ENCODE measurements at places on chromosomes 3 and 15.
A peak's percentile ranks its signal among the peaks of the same experiment; 100 is the strongest.

GRCh38 chr3:16122661-16123060, 51.8 kb upstream of the GALNT15 start:
- no peak for DNase-seq

DNA sequence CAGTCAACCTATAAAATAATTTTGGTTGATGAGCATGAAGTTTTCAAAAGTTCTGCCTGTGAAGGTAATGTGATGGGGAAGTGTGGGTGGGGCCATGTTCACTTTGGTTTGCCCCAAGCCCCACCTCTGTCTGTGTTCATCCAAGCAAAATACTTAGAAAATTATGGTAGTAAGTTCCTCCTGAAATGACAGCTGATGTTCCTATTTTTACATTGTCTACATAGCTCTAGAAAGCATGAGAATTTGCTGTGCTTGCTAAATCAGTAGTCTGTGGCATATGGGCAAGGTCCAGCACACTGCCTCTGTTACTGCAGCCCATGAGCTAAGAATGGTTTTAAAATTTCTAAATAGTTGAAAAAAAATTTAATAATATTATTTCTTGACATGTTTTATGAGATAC, 21.9 kb upstream of the CP start:
- DNase-seq, result no peak

- no peak for DNase-seq
These were observed 51.0 kb downstream of the CACNA1D start for GRCh38 chr3:53545310-53545995.

DNA sequence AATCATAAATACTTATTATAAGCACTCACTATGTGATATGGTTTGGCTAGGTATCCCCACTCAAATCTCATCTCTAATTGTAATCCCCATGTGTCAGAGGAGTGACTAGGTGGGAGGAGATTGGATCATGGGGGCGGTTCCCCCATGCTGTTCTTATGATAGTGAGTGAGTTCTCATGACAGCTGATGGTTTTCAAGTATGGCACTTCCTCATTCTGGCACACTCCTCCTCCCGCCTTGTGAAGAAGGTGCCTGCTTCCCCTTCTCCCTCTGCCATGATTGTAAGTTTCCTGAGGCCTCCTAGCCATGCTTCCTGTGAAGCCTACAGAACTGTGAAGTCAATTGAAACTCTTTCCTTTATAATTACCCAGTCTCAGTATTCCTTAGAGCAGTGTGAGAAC, 53.3 kb upstream of the CHMP2B start:
- DNase-seq, result no peak

- DNase-seq, result peak; percentile 45
These were observed 159.8 kb upstream of the NUDT16 start for GRCh38 chr3:131221731-131222130.

DNA sequence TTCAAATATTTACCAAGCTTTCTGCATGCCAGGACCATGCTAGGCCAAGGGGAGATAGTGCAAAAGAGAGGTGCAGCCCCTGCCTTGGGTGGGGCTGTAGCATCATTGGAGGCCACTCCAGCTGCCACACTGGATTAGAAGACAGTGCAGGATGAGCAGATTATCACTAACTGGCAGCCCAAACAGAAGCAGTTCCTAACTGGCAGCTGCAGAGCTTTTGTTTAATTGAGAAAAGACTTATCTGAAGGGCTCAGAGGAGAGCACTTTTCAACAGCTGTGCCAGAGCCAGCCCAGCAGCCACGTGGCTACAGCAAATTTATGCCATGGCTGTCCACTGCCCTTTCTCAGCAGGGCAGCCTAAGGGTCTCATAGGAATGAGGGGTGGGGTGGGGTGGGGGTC, 13.5 kb upstream of the ACSBG1 start:
- no peak for DNase-seq

GRCh38 chr3:126956866-126957650, 25.9 kb upstream of the PLXNA1 start:
- no peak for DNase-seq

DNA sequence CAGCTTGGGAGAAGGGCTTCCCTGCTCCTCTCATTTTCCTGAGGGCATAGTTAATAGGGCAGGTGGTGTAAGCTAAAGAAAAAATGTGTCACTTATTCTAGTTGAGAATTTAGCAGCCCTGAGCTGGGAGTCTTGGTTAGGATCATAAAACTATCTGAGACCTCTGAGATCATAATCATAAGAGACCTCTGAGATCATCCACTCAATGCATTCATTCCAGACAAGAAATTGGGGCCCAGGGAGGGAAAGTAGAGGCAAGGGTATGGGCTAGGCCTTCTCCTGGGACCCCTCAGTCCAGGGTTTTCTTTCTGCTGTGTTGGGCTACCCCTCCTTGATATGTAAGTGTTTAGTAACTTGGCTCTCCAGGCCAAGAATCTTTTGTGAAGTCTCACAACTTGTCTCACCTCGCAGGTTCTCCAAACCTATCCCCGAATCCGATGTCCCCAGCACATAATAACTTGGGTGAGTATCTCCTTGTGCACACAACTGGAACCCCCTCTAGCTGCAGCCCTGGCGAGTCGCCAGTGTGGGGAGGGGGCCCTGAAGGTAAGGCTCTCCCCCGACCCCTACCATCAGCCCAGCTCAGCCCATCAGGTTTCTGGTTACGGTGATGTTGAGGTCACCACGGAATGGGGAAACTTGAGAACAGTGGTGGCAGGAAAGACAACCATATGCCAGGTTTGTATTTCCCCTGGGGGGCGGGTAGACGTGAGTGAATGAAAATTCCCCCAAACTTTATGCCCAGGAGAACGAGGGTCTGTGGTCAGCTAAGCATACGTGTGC, 84.1 kb downstream of the AAGAB start:
- DNase-seq, result no peak

DNA sequence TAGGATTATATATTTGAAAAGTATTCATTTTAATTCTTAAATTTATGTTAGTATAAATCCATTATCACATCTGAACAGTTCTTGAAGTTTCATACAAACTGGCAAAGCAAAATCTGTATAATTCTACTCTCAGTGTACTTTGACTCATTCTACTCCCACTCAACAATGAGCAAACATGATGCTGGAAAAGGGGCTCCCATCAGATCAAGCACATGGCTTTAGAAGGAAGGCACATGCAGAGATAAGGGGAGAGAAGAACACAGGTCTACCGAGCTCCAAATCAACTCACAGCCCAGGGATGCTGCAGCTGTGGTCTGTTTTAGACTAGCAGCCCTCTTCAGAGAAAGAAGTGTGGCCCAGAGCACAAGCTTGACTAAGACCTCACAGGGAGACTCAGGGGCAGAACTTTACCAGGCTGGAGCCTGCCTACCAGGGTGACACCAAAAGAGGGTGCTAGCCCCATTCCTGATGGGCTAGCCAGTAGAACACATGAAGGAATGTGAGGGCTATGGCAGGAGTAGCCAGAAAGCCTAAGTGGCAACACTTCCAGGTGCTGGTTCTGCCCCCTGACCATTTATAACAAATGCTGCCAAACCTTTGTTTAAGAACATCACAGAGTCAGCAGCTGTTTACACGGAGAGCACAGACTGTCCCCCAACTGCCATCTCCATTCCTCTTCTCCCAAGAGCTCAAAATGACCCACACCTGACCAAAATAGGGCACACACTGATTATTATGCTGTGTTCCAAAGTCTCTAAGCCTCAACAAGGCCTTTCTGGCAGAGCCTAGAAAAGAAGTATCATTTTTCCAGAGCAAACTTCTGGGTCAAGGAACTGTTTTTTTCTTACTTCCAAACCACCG, 19.5 kb downstream of the SEC22C start:
- no peak for DNase-seq

DNA sequence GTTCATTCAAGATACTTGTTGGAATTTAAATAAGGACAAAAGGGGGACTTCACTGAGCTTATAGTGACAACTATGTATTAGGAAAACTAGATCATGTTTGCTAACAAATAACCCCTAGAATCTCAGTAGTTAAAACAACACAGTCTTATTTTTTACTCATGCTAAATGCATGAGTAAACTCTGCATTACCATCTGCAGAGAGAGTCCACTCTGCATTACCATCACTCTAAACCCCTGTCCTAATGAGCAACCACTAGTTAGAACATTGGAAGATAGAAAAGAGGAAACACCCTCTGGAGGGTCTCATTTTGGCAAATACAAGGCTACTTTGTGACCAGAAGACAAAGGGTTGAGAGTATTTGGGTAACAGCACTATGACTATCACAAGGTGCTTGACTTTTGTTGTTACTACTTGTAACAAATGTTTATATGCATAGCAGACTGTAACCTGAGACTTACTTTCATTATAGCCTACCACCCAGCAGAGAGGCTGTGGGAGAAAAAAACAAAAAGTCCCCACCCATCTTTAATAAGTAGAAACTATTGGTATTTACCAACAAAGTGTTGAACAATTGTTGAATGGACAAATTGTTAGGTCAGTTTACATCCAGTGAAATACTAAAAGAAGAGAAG, 99.1 kb downstream of the OXSM start:
- no peak for DNase-seq

DNA sequence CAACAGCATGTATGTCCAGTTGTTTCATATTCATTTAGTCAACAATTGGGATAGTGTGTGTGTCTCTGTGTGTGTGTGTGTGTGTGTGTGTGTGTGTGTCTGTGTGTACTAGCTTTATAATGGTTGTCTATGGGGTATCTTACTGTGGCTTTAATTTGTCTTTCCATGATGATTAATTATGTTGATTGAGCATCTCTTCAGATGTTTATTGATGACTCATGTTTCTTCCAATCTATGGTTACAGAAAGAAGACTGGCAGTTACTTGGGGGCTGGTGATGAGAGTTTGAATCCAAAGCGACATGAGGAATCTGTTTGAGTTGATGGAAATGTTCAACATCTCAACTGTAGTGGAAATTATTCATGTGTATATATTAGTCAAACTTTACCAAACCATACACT, 440.1 kb downstream of the ZNF385D start:
- DNase-seq, result no peak

- DNase-seq, result no peak
These were observed 108.3 kb downstream of the TFDP2 start for GRCh38 chr3:142040941-142041491.

DNA sequence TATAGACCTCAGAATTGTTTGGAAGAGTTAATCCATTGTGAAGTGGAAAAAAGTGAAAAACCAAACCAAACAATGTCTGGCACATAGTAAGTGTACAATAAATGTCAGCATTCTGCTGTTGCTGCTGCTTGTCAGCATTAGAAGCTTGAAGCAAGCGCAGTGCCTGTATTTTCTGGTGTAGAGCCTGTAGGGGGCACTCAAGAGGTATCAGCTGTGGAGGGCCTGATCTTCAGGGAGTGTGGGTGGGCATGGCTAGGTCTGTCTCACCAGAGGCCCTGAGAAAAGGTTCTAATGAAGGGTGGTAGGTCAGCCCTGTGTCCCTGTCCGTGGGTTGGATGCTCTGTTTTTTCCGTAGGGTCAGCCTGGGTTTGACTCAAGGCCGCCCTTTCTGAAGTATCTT, 3.6 kb downstream of the ADAMTSL3 start:
- DNase-seq, result no peak

GRCh38 chr15:38745126-38745525, 180.5 kb upstream of the RASGRP1 start:
- peak; percentile 85 for DNase-seq

GRCh38 chr3:47406762-47407149, 25.9 kb downstream of the PTPN23 start:
- DNase-seq, result no peak

DNA sequence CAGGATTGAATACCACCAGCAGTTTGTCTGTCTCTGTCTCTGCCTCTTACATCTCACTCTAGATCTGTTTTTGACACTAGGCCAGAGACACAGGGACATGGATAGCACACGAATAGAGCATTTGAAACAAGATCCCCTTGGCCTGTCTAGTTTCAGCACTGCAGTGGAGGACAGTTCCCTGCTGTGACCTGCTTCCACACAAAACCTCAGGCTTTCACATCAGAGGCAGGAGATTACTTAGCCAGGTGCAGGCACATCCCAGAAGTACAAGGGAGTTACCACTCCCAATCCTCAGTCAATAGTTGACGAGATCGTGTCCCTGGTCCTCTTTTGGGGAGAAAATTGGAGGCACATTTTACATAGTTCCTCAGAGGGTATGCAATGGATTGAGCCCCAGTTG, 34.0 kb upstream of the CCK start:
- DNase-seq, result peak; percentile 1

GRCh38 chr3:187242900-187243299, 45.6 kb downstream of the RTP1 start:
- no peak for DNase-seq

- no peak for DNase-seq
These were observed 15.2 kb downstream of the DAZL start for GRCh38 chr3:16589867-16590624.

GRCh38 chr3:179000144-179000543, 71.5 kb downstream of the ZMAT3 start:
- no peak for DNase-seq

DNA sequence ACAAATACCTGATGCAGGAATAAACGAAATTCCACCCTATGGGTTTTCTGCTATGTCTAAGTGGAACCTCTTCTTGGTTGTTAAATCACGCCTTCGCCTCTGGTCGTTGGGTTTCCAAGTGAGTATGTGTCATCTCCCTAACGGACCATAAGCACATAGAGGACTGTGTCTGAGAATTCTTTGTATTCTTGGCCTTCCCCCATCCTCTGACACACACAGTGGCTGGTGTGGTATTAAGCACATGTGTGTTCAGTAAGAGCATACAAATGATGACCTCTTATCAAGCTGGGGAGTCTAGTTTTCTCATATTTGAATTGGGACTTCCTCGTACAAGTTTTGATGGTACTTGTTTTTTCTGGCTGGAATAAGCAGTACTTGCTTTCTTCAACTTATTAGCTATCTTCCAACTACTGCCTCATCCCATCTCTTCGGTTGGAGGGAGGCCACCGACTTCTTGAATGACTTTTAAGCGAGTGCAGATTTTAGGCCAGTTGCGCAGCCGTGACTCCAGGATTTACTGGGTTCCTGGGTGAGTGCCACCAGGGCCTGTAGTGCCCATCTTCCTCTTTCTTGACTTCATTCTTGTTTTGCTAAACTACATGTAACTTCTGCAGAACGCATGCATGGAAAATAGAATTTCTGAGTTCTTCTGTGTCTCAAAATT, 240.2 kb downstream of the ADAMTS17 start:
- no peak for DNase-seq

DNA sequence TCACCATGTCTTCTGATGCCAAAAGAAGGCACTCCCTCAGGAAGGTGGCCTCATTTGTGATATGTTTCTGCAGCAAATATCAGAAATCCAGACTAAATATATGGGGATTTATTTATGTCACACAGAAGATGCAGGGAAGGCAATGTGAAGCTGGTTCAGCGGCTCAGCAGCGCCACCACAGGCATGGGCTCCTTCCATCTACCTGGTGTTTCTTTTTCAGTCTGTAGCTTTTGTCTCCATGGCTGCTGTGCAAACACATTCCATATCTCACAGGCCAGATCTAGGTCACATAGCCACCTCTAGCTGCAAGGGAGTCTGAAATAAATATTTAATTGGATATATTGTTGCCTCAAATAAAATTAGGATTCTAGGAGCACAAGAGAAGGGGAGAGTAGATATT, 502.1 kb upstream of the IL12A start:
- no peak for DNase-seq

DNA sequence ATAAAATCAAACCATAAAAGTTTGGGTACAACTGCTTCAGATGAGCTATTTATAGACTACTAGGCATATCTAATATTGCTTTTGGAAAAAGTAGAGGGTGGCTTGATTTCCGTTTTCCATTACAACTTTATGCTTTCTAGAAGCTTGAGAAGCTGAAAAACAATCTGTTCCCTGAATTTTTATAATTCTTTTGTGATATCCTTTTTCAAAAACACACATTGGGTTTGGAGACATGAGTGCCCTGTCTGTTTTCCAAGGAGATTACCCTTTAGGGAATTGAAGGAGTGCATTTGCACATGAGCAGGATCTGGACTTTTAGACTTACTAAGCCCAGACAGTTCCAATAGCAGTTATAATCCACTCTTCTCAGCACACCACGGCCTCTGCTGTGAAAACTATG, 49.5 kb upstream of the FILIP1L start:
- DNase-seq, result no peak

All from fibroblast of skin of left biceps (primary cell).